ENCODE measurements at places on chromosomes 2 and 18.
A peak's percentile ranks its signal among the peaks of the same experiment; 100 is the strongest.

DNA sequence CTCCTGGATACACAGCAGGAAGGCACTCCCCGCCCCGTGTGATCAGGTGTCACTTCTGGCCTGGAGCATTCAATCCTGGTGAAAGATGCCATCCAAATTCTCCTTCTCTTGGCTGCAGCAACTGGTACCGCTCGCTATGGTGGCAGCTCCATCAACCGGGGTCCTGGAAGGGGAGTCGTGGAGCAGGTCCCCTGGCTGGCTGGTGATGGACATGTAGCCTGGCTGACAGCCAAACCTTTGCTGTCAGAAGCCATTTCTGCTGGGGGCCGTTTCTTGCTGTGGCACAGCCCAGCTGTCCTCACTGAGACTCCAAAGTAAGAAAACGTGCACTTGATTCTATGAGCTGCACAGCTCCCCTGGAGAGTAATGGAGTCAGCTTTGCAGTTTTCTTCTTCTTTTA lies 7.1 kb upstream of the CYS1 start:
- no peak overlapping the region for H3K27ac ChIP-seq
- no peak for DNase-seq
- H3K27me3 ChIP-seq: 0 out of 2 replicates have a peak, but pooled peaks cover 2% of the 10 kb centered on the region
- H3K36me3 ChIP-seq: no peaks in the 10 kb centered on the region
- no peaks in the 10 kb centered on the region for H3K4me1 ChIP-seq

DNA sequence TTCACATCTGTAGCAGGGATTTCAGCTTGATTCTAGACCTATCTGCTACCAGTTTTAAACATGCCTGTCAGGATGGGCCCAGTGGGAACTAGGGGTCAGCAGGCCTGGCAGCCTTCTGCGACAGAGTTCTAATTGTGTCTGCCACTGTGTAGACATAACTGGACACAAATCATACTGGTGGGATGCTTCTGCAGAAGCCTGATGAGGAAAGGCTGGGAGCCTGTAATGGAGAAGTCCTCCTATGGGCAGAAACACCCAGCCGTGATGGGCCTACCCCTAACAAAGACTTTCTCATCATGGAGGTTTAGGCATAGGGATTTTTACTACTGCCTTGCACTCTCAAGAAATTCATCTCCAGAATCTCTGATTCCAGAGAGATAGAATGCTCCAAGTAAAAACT lies 166.9 kb downstream of the PDE11A start:
- H3K36me3 ChIP-seq: no peaks in the 10 kb centered on the region
- H3K4me1 ChIP-seq: no peaks in the 10 kb centered on the region

- H3K4me1 ChIP-seq: no peaks in the 10 kb centered on the region
- H3K4me3 ChIP-seq: no peak overlapping the region
- no peak for DNase-seq
- no peak overlapping the region for H3K27ac ChIP-seq
- no peaks in the 10 kb centered on the region for H3K36me3 ChIP-seq
- no peaks in the 10 kb centered on the region for H3K27me3 ChIP-seq
These were observed 128.6 kb downstream of the DTNA start for GRCh38 chr18:34838669-34839068.

GRCh38 chr2:69798909-69799526 lies 30.4 kb upstream of the GMCL1 start:
- no peaks in the 10 kb centered on the region for H3K36me3 ChIP-seq
- no peaks in the 10 kb centered on the region for H3K4me1 ChIP-seq
- H3K27ac ChIP-seq: no peak overlapping the region
- H3K4me3 ChIP-seq: no peak overlapping the region
- no peak for DNase-seq
- no peaks in the 10 kb centered on the region for H3K27me3 ChIP-seq

DNA sequence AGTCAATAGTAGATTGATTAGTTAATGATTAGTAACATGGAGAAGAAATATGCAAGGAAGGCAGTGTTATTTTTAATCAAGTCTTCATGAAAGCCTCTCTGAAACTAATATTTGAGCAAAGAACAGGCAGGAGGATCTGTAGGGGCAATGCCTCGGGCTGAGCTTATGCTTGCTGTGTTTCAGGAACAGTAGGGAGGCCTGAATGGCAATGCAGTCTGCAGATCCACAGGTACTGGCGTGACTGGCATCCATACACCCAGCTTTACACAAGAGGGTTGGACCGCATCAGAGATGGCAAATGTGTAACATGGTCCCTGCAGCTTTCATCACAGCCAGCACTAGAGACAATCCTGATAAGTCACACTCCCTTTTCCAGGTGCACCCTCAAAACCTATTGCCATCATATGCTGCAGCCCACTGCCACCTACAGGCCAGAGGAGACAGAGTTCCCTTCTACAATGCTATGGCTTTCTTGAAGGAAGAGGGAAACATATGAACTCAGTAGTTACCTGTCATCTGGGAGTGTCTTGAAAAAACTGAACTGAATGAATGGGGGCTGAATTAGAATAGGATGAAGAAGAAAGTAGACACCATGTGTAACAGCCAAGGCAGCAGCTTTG lies 582.4 kb upstream of the RAB6C start:
- no peak overlapping the region for H3K27ac ChIP-seq
- H3K4me3 ChIP-seq: no peak overlapping the region
- no peaks in the 10 kb centered on the region for H3K36me3 ChIP-seq
- no peaks in the 10 kb centered on the region for H3K4me1 ChIP-seq

DNA sequence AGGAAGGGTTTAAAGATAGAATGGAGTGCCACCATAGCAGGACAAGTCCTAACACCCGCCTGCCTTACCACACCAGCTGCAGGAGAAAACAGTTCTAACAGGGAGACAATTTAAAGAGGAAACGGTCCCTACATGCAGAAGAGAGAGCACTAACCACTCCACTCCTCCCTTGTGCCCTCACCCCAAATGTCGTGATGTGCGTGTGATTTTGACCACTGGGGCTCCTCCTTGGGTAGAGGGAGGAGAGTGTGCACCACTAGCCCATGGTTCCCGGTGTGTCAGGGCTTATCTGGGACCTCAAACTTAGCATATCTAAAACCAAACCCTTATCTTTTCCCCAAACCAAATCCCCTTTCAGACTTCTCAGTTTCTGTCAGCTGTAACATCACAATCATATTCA lies 105.5 kb upstream of the CCDC68 start:
- no peaks in the 10 kb centered on the region for H3K4me1 ChIP-seq
- H3K27me3 ChIP-seq: 0 out of 2 replicates have a peak, but pooled peaks cover 4% of the 10 kb centered on the region
- H3K27ac ChIP-seq: no peak overlapping the region
- no peak overlapping the region for H3K4me3 ChIP-seq
- no peaks in the 10 kb centered on the region for H3K36me3 ChIP-seq
- DNase-seq: no peak

DNA sequence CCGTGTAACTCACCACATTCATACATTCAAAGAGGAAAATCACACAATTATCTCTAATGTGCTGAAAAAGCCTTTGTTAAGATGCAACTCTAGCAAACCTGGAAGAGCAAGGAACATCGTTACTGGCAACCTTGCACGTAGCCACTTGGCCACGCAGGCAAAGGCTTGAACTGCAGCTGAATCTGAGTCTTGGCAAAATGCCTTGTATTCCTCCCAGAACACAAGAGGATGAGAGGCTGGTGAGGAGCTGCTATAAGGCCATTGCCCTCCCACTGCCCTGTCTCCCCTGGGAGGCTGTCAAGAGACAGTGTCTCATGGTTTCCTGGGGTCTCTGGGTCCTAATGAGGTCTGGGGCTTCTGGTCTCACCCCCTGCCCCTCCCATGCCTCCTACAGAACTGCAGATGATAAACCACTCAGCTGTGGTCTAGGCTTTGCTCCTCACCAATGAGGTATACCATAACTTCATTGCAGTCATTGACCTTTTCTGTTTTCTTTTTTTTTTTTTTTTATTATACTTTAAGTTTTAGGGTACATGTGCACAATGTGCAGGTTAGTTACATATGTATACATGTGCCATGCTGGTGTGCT lies 141.4 kb downstream of the SPP2 start:
- DNase-seq: peak; percentile 22
- H3K36me3 ChIP-seq: no peaks in the 10 kb centered on the region
- H3K4me3 ChIP-seq: no peak overlapping the region
- H3K4me1 ChIP-seq: peaks cover 9% of the 10 kb centered on the region
- no peak overlapping the region for H3K27ac ChIP-seq
- H3K27me3 ChIP-seq: peaks cover 5% of the 10 kb centered on the region

- H3K4me1 ChIP-seq: peaks cover 5% of the 10 kb centered on the region
- no peaks in the 10 kb centered on the region for H3K36me3 ChIP-seq
- H3K27me3 ChIP-seq: no peaks in the 10 kb centered on the region
- H3K27ac ChIP-seq: no peak overlapping the region
These were observed 39.6 kb upstream of the STAT4 start for GRCh38 chr2:191190435-191190834.

DNA sequence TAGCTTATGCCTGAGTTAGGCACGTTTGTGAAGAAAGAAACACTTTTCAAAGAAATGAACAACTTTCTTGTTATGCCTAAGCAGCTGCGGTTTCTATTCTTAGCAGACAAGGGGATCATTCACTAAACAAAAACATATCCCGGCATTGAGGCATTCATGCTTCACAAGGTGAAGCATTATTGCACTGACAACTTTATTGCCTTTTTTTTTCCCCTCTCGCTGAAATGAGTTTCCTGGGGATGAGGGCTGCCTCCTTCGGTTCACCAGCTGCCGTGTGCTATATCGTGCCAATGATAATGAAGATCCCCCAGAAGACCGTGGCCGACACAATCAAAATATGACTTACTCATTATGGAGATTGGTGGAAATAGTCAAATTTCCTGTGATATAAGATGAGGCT lies 288.2 kb upstream of the ST6GAL2 start:
- no peaks in the 10 kb centered on the region for H3K27me3 ChIP-seq
- no peak for DNase-seq
- H3K4me3 ChIP-seq: no peak overlapping the region

DNA sequence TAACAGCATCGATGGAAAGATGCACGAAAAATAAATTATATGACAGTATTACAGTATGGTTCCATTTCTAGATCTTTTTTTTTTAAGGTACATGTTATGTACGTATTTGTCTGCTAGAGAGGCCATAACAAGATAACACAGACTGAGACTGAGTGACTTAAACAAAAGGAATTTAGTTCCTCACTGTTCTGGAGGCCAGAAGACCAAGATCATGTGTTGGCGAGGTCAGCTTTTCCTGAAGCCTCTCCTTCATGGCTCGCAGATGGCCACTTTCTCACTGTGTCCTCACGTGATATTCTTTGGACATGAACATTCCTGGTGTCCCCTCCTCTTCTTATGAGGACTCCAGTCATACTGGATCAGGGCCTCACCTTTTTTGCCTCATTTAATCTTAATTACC lies 177.4 kb downstream of the CAPN13 start:
- no peak overlapping the region for H3K27ac ChIP-seq
- no peaks in the 10 kb centered on the region for H3K36me3 ChIP-seq
- no peak for DNase-seq
- H3K4me3 ChIP-seq: no peak overlapping the region
- H3K4me1 ChIP-seq: no peaks in the 10 kb centered on the region

- H3K27ac ChIP-seq: no peak overlapping the region
- H3K36me3 ChIP-seq: no peaks in the 10 kb centered on the region
- H3K4me3 ChIP-seq: no peak overlapping the region
- no peaks in the 10 kb centered on the region for H3K27me3 ChIP-seq
- no peak for DNase-seq
- no peaks in the 10 kb centered on the region for H3K4me1 ChIP-seq
These were observed 49.9 kb upstream of the HS6ST1 start for GRCh38 chr2:128368437-128369107.

GRCh38 chr18:48033790-48034650 lies 103.6 kb upstream of the SMAD2 start:
- no peak for DNase-seq
- H3K27ac ChIP-seq: no peak overlapping the region
- no peak overlapping the region for H3K4me3 ChIP-seq
- no peaks in the 10 kb centered on the region for H3K27me3 ChIP-seq

DNA sequence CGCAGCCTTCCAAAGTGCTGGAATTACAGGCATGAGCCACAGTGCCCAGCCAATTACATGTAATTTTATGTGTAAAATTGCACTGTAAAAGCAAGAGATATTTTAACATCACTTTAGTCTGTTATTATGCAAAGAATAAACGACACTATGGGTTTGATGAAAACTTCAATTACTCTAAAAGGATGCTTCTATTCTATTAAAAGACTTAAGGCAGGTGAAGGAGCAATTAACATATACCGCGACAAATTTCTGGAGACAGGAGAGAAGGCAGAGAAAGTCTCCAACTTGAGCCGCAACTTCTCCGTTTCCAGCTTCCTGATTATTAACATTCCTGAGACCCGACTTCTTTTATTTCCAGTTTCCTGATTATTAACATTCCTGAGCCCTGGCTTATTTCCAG lies 53.7 kb downstream of the FAM210A start:
- H3K27me3 ChIP-seq: no peaks in the 10 kb centered on the region
- DNase-seq: no peak
- H3K4me1 ChIP-seq: peaks cover 19% of the 10 kb centered on the region
- no peak overlapping the region for H3K4me3 ChIP-seq
- H3K27ac ChIP-seq: peak overlapping the region; percentile 59

- no peaks in the 10 kb centered on the region for H3K4me1 ChIP-seq
- H3K27ac ChIP-seq: no peak overlapping the region
These were observed 18.4 kb downstream of the RIOK3 start for GRCh38 chr18:23471486-23471885.

GRCh38 chr18:27583466-27583865 lies 398.4 kb upstream of the CHST9 start:
- H3K27me3 ChIP-seq: no peaks in the 10 kb centered on the region
- no peak for DNase-seq
- no peaks in the 10 kb centered on the region for H3K36me3 ChIP-seq
- H3K4me1 ChIP-seq: no peaks in the 10 kb centered on the region

- no peak overlapping the region for H3K27ac ChIP-seq
- no peaks in the 10 kb centered on the region for H3K27me3 ChIP-seq
- no peak for DNase-seq
- H3K36me3 ChIP-seq: no peaks in the 10 kb centered on the region
These were observed 211.4 kb downstream of the PIEZO2 start for GRCh38 chr18:10937743-10938640.

GRCh38 chr18:8661754-8662559 lies 43.4 kb upstream of the MTCL1 start:
- peaks cover 10% of the 10 kb centered on the region for H3K4me1 ChIP-seq
- no peak overlapping the region for H3K27ac ChIP-seq
- no peak for DNase-seq
- H3K4me3 ChIP-seq: no peak overlapping the region
- H3K36me3 ChIP-seq: no peaks in the 10 kb centered on the region

GRCh38 chr18:49006641-49007454 lies 56.1 kb upstream of the SMAD7 start:
- no peak for DNase-seq
- H3K36me3 ChIP-seq: no peaks in the 10 kb centered on the region
- no peaks in the 10 kb centered on the region for H3K27me3 ChIP-seq
- H3K4me3 ChIP-seq: no peak overlapping the region
- no peak overlapping the region for H3K27ac ChIP-seq

DNA sequence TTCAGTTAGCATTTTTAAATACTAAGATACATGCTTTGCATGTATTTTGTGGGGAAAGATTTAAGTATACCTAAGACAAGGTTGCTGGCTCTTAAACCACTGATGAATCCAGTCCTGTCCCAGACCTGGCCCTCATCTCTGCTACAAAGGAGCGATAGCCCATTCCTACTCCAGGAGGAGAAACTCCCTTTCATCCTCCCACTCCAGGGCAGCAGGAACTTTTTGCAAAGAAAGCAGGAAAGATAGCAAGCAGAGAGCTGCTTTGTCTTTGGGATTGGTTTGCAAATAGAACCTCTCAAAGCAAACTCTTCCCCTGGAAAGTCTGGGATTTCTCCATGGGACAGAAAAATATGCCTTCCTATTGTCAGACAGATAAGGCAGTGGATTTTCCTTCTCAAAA lies 43.6 kb upstream of the COPS8 start:
- 0 out of 2 replicates have a peak, but pooled peaks cover 9% of the 10 kb centered on the region for H3K27me3 ChIP-seq
- H3K4me1 ChIP-seq: no peaks in the 10 kb centered on the region
- DNase-seq: no peak
- no peaks in the 10 kb centered on the region for H3K36me3 ChIP-seq
- H3K27ac ChIP-seq: no peak overlapping the region

GRCh38 chr2:211367711-211368110 lies 811.3 kb downstream of the CPS1 start:
- H3K27ac ChIP-seq: no peak overlapping the region
- no peak overlapping the region for H3K4me3 ChIP-seq
- no peak for DNase-seq
